ENCODE measurements at places on chromosomes 3 and 15.
A peak's percentile ranks its signal among the peaks of the same experiment; 100 is the strongest.

DNA sequence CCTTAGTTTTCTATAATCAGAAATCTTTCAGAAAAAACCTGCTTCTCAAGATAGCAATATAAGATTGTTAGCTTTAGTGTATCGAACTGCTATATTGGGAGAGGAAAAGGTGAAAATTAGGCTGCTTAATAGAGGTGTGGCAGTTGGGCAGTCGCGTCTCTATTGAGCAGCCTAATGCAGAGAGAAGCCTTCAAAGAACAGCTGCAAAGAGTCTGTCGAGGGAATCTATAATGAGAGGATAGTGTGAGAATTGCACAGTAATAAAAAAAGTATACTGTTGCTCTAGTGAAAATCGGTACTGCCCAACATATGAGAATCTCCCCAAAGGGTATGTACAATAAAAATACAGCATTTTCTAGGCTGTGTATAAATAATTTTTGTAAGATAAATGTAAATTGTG, 184.4 kb downstream of the TCF12 start:
- no peak for DNase-seq

GRCh38 chr15:101059381-101060341, 140.5 kb downstream of the LRRK1 start:
- DNase-seq, result no peak

- no peak for DNase-seq
Measured at GRCh38 chr15:39433376-39433775, 147.5 kb upstream of the THBS1 start.

DNA sequence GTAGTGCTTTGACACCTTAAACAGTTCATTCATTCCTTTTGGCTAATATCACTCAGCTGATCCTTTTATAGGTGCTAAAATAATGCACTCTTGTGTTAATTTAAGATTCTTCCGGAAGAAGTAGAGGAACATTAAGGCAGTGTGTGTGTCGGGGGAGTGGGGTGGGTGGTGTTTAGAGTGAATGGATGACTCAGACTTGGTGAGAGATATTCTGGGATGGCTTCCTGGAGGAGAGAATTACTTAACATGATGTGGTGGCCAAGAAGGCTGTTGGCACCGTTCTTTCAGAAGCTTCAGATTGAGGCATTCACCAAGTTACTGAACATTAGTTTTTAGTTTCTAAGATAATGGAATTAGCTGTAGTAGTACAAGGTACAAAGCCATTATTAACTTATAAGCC, 125.6 kb upstream of the ROPN1 start:
- DNase-seq, result peak; percentile 9

GRCh38 chr3:29277249-29277648, 3.6 kb upstream of the RBMS3 start:
- no peak for DNase-seq

DNA sequence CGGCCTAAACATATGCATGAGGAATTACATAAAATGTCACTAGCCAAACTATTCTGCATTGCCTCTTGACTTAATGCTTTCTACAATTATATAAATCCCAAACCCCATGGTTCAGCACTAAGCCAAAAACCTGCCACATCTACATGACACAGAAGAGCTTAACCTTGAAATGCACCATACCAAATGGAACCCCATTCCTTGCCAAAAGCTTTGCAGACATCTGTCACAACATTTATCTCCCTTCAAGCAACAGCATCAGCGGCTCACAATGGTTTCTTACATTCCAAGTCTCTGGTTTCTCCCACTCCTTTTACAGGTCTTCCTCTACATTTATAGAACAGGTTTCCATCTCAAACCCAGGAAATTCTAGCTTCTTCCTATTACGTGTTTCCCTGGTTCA, 58.4 kb upstream of the GYG1 start:
- no peak for DNase-seq

GRCh38 chr15:90994059-90994416, 297 bp downstream of the PRC1 start:
- no peak for DNase-seq

- DNase-seq, result no peak
Measured at GRCh38 chr15:80424381-80424780, 20.2 kb downstream of the ARNT2 start.

- no peak for DNase-seq
Measured at GRCh38 chr3:13081603-13082360, 8.6 kb upstream of the IQSEC1 start.

- DNase-seq, result peak; percentile 36
Measured at GRCh38 chr3:168213920-168214319, 118.2 kb upstream of the GOLIM4 start.

DNA sequence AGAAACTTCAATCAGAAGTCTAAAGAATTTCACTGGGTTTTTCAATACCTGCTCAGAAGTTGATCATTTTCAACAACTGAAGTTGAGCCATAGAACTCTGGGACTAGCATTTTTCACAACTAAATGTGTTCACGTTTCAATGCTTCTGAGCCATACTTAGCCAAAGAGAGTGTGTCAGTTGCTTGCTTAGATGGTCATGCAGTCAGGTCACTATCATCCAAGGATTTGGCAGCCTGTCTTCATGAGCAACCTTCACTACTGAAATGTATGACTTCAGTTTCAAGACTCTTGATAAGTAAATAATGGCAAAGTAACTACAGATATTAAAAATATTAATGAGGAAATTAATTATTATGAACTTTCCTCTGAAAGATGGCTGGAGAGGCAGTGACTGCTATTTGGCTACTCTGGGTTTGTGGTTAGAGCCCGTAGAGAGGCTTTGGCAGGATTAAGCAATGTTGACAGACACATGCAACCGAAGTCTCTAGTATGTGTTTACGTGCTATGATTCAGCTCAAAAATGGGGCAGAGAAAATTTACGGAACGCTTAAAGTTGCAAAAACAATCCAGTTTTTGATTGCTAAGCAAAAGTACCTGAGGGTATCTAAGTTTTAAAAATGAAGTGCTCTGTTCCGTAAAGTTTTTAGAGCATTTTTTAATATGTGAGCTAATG, 133.8 kb downstream of the GMNC start:
- DNase-seq, result peak; percentile 57

DNA sequence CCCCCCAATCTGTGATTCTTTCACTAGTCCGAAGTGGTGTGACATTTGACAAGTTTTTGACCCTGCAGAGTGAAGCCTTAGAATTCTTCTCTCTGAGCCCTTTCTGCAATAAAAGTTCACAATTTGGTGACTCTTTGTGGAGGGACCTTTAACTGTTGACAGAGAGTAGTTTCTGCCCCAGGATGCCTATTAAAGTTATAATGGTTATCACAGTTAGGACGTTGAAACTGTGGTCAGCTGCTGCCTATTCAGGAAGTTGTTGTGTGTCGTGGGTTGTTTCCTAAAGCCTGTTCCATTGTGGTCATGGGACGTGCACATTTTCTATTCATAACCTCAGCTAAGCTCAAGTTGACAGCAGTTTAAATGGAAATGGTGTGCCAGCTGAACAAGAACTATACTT, 274.5 kb downstream of the NEK10 start:
- DNase-seq, result no peak

DNA sequence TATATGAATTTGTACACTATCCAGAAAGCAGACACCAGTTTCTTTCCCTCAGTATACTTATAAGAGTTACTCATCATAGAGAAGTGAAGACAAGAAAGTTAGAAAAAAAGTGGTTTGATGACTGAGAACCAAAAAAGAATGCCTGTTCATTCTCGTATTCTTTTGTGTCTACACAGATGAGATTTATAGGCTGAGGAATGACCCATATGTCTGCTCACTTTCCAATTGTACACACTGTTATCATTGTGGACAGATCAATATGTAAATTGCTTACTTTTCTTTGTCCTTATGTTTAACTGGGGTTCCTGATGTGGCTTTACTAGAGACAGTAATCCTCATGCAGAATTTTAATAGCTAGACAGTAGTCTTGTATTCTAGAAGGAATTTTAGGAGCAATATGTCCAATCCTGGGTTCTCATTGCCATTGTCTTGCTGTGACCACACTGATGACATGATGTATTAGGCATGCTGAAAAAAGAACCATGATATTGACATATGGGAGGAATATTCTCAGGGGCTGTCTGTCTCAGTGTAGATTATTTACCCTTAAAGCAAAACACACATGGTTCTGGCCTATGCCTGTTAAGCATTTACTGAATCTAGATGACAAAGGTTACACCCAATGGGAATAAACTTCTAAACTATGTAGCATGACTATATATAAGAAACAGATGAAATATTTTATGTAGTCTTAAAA, 669.7 kb downstream of the ROBO1 start:
- no peak for DNase-seq

- peak; percentile 76 for DNase-seq
Measured at GRCh38 chr3:158313338-158313927, 203.5 kb downstream of the RSRC1 start.

DNA sequence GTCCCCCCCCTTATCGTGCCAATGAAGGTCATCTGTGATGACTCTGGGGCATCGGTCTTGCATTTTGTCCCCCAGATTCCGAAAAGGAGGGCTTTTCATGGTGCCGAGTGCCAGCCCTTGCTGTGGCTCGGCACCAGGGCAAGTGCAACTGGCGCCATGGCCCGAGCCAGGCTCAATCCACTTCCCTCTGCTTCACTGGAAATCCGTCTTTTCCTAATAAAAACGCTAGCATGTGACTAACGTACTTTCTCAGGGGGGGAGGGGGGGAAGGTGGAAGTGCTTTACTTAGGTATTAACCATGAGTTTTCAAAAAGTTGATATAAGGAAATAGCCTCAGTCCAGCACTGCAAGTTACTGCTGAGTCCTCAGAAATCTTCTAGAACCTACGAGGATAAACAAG, 20.5 kb downstream of the TRPM1 start:
- DNase-seq, result no peak

GRCh38 chr3:132418916-132419315, 1.6 kb downstream of the DNAJC13 start:
- DNase-seq, result peak; percentile 39

DNA sequence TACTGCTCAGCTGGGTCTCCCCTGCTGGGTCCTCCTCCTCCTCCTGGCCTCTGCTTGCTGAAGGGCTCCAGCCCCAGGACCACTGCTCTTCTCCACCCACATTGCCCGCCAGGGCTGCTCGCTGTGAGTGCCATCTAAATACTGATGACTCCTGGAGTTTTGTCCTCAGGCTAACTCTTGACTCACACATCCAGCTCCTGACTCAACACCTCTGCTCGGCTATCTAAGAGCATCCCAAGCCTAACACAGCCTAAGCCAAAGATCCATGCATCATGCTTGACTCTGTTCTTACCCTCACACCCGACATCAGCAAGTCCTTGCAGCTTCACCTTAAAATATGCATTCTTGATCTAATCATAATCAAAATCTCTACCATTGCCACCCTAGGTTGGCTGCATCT, 260.2 kb downstream of the KLF13 start:
- no peak for DNase-seq

GRCh38 chr3:182450942-182451787, 342.1 kb upstream of the ATP11B start:
- DNase-seq, result no peak

GRCh38 chr3:46460051-46460450, 4.7 kb downstream of the LTF start:
- no peak for DNase-seq

- no peak for DNase-seq
Measured at GRCh38 chr15:33159726-33160453, 34.6 kb downstream of the FMN1 start.

- no peak for DNase-seq
Measured at GRCh38 chr15:25171856-25172687, 217.3 kb downstream of the SNRPN start.

DNA sequence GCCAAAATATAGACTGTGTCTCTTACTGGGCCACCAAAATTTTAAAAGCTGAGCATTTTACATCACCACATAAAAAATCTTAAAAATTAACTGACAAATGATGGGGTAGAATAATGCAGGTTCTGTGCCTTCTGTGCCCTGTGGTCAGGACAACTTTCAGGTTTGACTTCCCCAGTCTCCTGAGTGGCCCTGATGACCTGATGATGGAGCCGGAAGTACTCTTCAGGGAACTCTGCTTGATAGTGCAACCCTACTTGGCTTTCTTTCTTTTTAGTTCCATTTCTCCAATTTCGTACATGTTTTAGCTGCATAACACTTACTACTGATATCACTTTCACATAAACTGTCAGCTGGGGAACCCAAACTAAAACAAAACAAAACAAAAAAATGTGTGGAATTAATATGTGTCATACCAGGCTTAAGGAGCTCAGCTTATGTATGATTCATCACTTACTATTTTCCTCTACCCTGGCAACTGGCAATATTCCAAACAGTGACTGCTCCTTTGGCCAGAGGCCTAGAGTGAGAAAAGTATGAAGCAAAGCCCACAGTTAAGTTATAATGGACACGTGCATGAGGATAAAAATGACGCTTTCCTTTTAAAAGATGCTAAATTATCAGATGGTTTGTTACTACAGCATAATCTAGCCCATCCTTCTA, 194.3 kb downstream of the BCHE start:
- peak; percentile 97 for DNase-seq

GRCh38 chr15:90143166-90143655, 40.9 kb upstream of the IDH2 start:
- DNase-seq, result peak; percentile 57

- DNase-seq, result no peak
Measured at GRCh38 chr3:56593455-56594158, 36.6 kb downstream of the CCDC66 start.

GRCh38 chr3:85148036-85148435, 189.2 kb downstream of the CADM2 start:
- no peak for DNase-seq

- peak; percentile 87 for DNase-seq
Measured at GRCh38 chr15:48794697-48795134, 16.2 kb downstream of the CEP152 start.

GRCh38 chr3:150867434-150867833, 37.8 kb downstream of the MINDY4B start:
- no peak for DNase-seq

DNA sequence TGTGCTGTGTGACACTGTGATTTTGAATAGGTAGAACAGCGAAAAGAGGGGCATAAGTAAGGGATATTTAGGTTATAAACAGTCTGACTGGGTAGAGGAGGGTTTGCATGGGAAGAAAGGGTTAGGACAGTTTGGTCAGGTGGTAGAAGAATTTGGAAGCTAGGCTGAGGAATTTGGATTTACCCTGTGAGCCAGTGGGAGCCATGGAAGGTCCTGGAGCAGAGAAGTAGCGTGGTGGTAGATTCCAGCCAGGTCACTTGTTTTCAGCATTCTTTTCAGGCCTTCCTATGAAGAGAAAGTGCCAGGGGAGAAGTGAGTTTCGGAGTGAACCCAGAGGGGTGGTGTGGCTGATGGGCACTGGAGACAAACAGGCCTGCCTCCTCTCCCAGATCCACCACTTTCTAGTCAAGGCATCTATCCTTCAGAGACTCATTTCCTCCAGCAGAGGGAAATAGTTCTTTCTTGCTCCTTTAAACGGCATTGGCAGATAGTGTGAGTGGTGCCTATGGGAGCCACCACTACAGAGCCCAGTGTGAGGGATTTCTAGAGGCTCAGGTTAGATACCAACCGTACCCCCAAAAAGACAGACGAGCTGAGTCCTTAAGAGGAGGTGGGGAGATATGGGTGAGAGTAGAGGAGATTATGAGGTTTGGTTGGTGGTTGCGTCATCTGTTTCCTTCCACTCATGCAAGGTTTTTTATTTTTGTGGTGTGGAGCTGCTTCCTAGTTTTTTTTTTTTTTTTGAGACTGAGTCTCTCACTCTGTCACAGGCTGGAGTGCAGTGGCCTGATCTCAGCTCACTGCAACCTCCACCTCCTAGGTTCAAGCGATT, 21.2 kb downstream of the PXK start:
- peak; percentile 39 for DNase-seq
